Fibroblast of villous mesenchyme (primary cell): ENCODE measurements at places on chromosomes 12 and 14. TPM values are rescaled to one million over a fixed set of nuclear protein-coding genes. Genes with fewer than 3 reads are reported as not detected.

DNA sequence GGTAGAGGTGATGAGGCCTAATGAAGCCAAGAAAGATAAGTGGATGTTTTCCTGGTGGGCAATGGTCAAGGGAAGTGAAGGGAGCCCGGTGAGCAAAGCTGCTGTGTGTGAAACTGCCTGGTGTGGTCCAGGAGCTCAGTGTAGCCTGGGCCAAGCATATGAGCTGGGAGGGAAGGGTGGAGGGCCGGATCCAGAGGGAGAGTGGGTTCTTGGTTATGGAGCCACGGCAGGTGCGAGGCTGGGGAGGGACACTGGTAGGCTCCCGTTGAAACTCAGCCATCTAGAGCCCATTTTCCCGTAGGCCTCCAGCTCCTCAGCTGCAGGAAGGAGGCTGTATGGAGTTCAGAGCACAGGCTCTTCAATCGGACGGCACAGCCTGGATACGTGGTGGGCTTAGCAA lies 10.2 kb upstream of the CLMN start:
- no peak for DNase-seq

The DENND5B gene
- total RNA-seq: 11.6 and 11.7 TPM in 2 replicates

- peak; percentile 10 for DNase-seq
Observed at GRCh38 chr14:44149597-44149996, 357.5 kb downstream of the FSCB start.

GRCh38 chr12:321606-322326 lies 59.1 kb upstream of the SLC6A13 start:
- peak; percentile 4 for DNase-seq

The TMEM119 gene
- total RNA-seq: 83.3 and 186 TPM in 2 replicates

The SYNDIG1L gene
- not detected in 2 replicates for total RNA-seq

- DNase-seq: no peak
Observed at GRCh38 chr12:93279565-93280412, 97.9 kb upstream of the NUDT4 start.
